ENCODE measurements at places on chromosomes 7 and 10.
A peak's percentile ranks its signal among the peaks of the same experiment; 100 is the strongest.

DNA sequence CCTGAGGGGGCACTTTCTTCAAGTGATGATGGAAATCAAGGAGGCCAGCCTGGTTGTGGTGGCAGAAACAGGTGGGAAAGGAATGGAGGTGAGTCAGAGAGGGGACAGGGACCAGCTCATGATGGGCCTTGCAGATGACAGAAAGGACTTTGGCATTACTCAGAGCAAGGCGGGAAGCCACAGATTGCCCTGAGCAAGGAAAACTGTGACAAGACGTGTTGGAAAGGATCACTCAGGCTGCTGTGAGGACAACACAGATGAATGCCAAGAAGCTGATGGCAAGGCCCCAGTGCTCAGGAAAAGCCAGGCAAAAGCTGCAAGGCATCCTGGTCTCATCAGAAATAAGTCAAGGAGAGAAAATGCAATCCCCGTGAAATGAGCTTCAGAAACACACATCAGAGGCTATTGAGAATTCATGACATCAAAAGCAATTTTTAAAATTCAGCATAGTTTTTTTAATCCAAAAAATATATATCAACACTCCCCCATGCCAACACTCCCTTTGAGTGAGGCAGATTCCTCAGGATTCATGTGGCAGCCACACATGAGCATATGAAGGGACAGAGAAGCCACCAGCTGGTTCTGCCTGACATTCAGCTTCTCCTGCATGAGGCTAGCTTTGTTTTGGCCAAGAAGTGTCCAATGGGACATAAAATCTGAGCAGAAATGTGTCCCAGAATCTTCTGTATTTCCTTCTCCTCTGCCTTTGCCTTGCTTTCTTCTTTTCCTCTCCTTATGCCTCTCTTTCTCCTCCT is 244.5 kb upstream of the MYO3A start:
- no peak for DNase-seq

DNA sequence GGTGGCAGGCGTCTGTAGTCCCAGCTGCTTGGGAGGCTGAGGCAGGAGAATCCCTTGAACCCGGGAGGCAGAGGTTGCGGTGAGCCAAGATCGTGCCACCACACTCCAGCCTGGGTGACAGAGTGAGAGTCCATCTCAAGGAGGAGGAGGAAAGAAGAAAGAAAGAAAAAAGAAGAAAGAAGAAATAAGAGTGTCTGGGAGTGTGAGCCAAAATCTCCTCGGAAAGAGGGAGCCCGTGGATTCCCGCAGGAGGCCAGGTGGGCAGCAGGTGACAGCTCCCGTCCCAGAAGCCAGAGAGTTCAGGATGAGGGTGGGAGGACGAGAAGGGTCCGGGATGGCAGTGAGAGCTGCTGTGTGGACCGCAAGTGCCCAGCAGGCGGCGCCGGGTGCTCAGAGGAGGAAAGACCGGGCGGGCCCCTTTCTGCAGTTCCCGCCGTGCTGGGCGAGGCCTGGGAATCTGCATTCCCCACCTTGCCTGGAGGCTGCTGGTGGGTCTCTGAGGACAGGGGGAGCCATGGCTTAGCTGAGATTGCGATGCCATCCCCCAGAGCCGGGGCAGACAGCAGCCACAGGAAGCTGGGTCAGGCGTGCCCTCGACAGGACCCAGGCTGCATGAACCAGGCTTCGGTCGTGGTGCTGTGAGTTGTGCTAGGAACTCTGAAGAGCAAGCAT is 17.1 kb upstream of the AMZ1 start:
- DNase-seq: peak; percentile 81

DNA sequence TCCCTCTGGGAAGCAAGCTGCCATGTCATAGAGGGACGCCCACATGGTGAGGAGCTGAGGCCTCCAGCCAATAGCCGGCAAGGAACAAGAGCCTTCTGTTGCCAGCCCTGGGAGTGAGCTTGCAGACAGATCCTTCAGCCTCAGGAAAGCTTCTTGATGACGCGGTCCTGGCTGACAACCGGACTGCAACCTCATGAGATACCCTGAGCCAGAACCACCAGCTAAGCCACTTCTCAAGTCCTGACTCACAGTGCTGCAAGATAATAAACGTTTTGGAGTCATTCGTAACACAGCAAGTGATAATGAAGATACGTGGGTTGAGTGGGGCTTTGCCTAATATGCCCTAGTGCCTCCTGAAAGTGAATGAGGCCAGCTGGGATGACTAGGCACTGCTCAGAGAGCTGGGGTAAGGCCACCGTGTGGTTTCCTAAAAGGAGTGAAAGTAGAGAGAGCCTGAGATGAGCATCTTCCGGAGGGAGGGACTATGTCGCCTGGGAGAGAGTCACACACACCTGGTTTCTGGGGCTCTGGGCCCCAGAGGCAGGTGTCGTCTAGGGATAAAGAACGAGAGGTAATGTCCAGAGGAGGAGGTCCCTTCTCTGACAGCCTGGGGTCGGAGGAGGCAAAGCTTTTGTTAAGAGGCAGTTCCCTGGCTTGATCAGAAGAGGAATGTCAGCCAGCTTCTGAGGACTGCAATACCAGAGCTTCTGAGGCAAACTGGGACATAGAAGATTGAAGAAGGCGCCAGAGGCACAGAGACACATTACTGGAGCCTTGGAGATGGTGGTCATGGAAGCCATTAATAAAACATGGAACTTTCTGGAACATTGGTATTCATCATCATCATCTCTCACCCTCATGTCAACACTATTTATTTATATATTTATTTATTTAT is 53.6 kb downstream of the PYROXD2 start:
- no peak for DNase-seq

DNA sequence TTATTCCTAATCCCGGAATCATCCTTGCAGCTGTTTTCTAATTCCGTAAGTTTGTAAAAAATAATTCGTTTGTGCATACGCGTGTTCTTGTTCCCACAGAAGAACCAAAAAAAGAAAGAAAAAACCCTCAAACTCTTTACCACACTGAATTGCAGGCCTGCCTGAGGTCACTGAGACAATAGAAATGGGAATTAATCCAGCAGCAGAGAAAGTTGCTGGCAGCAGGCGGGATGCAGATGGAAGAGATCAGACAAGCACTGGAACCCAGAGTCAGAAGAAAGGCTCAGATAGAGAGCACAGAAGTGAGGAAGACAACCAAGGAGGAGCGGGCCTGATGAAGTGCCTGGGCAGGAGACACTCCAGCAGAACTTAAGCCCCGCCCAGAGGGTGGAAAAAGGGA is 141.5 kb upstream of the VWC2 start:
- DNase-seq: no peak

GRCh38 chr7:132280335-132280734 is 295.9 kb downstream of the PLXNA4 start:
- no peak for DNase-seq

DNA sequence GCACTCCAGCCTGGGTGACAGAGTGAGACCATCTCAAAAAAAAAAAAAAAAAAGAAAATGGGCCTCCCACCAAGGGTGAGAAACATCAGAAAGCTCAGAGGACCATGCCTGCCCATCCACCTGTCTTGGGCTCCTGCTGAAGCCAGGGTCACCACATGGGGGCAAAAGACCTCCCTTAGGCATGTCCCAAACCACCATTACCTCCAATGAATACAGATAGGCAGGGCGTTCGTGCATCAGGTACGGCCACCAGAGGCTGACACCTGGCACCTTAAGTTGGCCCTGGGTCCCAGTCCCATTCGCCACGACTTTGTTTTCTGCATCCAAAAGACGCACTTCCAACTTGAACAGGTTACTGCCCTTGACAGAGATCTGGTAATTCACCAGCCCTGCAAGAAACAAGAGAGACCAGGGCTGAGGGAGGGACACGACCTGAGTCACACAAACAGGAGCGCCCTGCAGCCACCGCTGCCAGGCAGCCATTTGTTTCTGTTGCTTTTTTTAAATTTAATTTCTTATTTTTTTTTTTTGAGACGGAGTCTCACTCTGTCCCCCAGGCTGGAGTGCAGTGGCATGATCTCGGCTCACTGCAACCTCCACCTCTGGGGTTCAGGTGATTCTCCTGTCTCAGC is 6.1 kb downstream of the GUSB start:
- no peak for DNase-seq

Measured in CD4-positive, alpha-beta T cell treated with Interleukin-6 for 4 hours (primary cell).